CD14-positive monocyte (primary cell): ENCODE measurements at places on chromosomes 2 and 18.
A peak's percentile ranks its signal among the peaks of the same experiment; 100 is the strongest.

DNA sequence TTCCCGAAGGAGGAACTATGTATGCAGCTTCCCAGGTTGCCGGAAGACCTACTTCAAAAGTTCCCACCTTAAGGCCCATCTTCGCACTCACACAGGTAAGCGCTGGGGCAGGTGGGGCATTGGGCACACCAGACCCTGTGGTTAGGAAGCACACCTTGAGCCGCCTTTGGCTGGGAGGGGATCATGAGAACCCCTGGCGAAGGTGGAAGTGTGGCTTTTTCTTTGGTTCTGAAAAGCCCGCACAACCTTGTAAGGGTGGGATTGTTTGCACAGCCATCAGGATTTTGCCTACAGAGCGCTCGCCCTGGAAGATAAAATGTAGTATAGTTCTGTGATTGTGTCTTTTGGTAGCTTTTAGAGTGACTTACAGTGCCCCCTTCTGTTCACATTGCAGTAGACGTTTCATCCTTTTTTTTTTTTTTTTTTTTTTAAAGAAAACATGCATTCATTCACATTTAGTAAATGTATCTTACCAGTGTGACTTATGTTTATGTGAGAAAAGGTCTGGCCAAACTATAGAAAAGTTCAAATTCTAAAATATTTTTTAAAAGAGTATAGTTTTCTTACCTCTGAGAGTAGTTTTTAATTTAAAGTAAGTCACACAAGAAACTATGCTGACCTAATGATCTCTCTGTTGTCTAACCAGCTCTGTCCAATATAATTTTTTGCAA, 5.3 kb downstream of the KLF11 start:
- DNase-seq, result peak; percentile 46

GRCh38 chr2:214810671-214811070, 1.2 kb upstream of the BARD1 start:
- DNase-seq, result no peak

DNA sequence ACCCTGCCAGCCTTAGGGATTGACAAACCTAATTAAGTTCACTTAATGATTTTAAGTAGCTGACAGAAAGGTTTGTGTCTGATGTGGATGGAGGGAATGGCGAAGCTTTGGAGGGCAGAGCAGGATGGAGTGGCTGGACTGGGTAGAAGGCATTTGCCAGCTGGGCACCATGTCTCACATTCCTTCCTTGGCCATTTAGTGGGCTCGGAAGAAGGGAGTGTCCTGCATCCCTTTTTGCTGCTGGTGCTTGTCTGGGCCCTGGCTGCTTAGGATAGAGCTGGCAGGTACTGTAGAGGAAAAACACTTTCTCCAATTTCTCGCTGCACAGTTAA, 166.7 kb downstream of the CLIP4 start:
- no peak for DNase-seq

GRCh38 chr2:128395640-128396499, 77.2 kb upstream of the HS6ST1 start:
- DNase-seq, result no peak

- DNase-seq, result no peak
Measured at GRCh38 chr2:100257939-100258338, 64.4 kb downstream of the LONRF2 start.

GRCh38 chr2:109382226-109382895, 231.4 kb downstream of the SEPTIN10 start:
- no peak for DNase-seq

- DNase-seq, result no peak
Measured at GRCh38 chr18:79545736-79546171, 133.8 kb upstream of the CTDP1 start.

GRCh38 chr2:4715065-4715464, 977.1 kb upstream of the SOX11 start:
- no peak for DNase-seq

- no peak for DNase-seq
Measured at GRCh38 chr2:42053791-42054701, 6.2 kb downstream of the PKDCC start.

- no peak for DNase-seq
Measured at GRCh38 chr2:129816813-129817574, 162.5 kb upstream of the RAB6C start.

- no peak for DNase-seq
Measured at GRCh38 chr2:32623311-32623706, 4.5 kb upstream of the TTC27 start.

- no peak for DNase-seq
Measured at GRCh38 chr2:66575625-66576310, 140.8 kb downstream of the MEIS1 start.

DNA sequence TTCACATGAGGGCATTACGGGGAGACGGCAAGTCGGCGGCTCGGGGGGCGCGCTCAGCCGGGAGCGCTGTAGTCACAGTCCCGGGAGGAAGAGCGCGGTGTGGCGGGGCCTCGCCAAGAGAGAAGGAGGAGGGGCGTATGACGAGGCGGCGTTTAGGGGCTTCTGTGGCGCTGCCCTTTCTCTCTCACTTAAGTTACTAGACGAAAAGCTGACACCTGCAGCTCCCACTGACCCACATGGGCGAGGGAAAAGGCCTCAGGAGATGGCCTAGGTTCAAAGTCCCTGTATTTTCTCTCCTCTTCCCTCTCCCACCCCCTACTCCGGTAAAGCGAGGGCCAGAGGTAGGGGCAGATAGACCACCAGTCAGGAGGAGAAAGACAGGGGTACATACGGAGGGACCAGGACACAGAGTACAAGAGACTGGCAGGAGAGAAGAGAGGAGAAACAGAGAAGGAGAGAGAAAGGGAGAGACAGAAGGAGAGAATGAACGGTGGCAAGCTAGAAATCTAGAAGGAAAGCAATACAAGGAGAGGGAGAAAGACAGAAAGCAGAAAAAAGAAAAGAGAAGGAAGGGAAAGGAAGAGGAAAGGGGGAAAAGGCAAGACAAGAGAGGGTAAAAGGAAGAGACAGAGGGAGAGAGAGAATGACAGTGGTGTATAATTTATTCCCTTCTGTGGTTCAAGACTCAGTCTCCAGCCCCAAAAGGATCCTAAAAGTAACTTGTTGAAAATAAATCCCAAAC, 3.8 kb downstream of the SIX2 start:
- DNase-seq, result no peak

- DNase-seq, result no peak
Measured at GRCh38 chr2:237257471-237257951, 156.5 kb downstream of the COL6A3 start.

DNA sequence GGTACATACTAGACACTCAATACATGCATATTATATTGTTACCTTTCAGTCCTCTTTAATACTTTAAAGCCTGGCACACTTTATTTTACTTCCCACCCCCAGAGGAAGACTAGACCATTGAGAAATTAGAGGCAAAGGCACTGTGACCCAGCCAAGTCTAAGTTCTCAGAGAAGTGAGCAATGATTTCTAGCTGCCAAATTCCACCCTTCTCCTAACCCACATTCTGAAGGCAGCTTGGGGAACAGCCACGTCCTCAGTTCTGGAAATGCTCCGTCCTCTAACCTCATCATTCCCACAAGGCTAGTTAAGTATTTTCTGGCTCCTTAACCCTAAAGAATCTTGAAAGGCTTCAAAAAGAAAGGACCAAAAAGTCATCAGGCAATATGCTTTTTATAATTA, 86.6 kb downstream of the COL5A2 start:
- DNase-seq, result no peak

DNA sequence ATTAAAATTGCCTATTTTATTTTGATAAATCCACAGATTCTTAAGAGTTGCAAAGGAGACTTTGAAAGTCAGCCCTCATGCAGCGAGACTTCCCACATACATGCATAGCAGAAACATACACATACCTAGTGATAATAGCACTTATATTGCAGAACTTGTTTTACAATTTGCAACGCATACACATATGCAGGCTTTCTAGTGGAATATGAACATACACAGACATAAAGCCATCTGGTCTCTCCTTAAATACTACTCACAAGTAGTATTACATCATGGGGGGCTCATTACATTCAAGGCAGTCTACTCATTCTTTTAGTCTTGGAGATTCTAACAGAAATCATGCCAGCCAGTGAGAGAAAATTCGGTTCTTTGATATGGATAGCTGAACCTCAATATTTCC, 295.1 kb upstream of the RND3 start:
- DNase-seq, result no peak

GRCh38 chr2:10136101-10136934, 13.8 kb downstream of the RRM2 start:
- no peak for DNase-seq

GRCh38 chr18:64097497-64097896, 51.4 kb downstream of the LINC00305 start:
- DNase-seq, result no peak

GRCh38 chr2:237354892-237355291, 59.1 kb downstream of the COL6A3 start:
- no peak for DNase-seq

DNA sequence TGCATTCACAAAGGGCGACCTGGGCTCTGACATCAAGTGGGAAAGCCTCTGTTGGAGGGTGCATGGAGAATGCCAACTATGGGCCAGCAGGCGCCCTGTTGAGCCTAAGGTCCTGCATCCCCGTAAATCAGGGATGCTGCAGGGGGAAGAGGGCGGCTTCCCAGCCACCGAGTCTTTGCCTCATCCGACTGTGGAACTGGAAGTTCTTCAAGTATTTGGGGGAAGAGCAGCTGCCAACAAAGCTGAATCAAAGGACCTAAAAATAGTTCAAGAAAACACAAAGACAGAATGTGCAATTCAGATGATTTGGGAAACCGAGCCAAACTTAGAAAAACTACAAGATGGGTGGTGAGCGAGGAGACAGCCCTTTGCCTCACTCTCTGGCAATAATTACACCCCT, 281.1 kb upstream of the MGAT5 start:
- DNase-seq, result no peak

DNA sequence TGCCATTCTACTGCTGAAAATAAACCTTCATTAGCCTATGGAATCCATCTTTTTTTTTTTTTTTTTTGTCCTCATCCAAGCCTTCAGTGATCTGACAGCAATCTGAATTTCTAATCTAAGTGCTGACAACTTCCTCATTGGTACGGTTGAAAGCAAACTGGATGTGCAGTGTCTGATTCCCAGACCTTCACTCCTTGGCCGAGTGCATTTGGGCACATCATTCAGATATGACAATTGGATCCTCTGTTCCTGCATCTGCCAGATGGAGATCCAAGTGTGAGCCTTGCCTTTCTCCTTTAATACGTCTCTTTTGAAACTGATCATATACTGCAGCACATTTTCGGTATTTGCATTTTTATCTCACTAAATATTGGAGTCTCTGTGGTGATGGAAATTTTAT, 713.1 kb downstream of the DCDC2C start:
- DNase-seq, result no peak

DNA sequence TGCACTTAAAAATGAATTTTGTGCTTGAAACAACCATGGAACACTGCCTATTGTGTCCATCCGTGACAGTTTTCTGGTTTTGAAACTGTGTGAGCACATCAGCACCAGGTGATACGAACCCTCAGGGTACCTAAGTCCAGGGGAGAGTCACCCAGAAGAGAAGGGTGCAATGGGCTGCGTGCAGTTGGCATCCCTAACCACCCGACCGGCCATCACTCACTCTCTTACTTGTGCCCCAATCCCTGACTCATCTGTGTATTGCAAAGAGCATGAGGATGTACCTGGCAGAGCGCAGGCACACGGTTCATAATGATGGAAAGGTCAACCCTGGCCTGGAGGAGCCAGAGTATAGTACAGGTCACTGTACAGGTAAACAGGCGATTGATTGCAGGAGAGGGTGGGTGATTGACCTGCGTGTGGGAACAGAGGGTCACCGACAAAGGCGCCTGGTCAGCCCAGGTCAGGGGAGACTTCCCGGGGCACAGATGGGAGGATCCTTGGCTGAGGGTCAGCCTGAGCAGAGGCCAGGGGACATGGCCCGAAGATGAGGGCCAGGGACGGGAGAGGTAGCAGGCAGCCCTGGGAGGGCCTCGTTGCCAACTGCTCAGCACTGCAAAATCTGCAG, 160.3 kb downstream of the SEPTIN10 start:
- DNase-seq, result no peak

DNA sequence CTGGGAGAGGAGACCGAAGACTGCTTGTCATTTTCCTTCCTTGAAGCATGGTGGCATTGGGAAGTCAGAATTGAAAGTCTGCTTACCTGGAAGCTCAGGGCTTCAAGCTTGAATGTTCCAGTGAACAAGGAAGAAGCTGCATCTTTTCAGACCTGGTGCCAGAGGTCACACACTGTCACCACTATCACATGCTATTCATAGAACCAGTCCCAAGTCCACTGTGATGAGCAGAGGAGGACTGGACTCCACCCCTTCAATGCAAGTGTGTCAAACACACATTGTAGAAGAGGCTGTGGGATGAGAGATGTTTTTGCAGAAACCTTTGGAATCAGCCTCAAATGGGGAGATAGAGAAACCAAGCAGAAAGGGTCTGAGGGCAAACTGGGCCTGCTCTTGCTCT, 81.4 kb downstream of the LYPD1 start:
- no peak for DNase-seq

DNA sequence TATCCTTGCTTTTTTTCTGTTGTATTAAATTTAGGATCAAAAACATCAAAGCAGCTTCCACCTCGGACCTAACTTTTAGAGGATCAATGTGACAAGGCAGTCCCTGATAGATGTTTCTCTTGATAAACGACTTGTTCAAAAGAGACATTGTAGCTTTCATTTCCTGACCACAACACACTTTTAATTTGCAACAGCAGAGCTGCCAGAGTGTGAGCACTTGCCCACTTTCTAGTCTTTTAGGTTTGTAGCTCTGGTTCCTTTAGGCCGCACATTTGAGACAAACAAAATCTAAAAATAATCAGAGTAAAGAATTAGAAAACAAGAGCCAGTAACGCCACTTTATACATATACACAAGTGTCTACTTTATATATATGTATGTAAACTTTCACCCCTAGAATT, 3.1 kb downstream of the FIGN start:
- DNase-seq, result no peak
